ENCODE measurements at places on chromosomes 4 and X.

DNA sequence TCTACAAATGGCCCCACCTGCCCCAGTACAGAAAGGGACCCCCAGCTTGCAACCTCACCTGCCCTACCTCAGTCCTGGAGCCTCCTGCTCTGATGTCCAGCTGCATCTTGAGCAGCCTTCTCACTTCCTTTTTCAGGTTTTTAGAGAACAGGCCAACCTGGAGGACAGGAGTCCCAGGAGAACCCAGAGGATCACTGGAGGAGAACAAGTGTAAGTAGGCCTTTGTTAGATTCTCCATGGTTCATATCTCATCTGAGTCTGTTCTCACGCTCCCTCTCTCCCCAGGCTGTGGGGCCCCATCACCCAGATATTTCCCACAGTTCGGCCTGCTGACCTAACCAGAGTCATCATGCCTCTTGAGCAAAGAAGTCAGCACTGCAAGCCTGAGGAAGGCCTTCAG lies 3.6 kb downstream of the MAGEA11 start:
- DNase-seq = no peak

DNA sequence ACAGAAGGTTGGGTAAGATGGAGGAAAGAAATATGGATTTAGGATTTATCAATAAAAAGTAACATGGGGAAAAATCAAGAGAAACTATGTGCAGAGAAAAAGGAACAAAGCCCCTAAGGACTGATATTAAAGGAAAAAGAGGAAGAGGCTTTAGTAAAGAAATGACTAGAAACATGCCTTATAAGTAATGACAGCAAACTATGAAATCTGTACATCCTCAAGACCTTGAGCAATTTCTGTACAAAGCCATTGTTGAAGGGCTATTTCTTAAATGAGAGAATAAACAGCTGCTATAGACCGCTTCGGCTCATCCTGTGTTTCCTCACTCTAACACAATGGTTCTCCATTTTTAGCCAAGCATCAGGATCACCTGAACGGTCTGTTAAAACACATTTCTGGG lies 180.3 kb upstream of the ATOH1 start:
- no peak for DNase-seq

DNA sequence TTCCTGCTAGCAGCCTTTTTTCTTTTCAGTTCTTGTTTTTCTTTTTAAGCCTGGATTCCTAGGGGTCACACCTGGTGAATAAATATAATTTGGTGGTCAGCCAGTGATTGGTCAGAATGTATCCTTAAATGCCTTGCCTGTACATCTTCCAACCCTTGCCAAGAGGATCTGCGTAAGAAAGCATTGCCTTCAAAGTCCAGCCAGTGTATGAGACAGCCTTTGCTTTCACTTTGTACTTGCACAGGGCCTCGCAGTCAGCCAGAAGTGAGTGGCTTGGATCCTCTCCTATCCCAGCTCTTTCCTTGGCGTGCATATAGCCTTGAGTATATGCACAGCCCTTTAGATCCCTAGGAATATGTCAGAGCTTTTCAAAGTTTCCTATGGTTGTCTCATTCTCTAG lies 22.2 kb downstream of the KANTR start:
- DNase-seq = no peak

DNA sequence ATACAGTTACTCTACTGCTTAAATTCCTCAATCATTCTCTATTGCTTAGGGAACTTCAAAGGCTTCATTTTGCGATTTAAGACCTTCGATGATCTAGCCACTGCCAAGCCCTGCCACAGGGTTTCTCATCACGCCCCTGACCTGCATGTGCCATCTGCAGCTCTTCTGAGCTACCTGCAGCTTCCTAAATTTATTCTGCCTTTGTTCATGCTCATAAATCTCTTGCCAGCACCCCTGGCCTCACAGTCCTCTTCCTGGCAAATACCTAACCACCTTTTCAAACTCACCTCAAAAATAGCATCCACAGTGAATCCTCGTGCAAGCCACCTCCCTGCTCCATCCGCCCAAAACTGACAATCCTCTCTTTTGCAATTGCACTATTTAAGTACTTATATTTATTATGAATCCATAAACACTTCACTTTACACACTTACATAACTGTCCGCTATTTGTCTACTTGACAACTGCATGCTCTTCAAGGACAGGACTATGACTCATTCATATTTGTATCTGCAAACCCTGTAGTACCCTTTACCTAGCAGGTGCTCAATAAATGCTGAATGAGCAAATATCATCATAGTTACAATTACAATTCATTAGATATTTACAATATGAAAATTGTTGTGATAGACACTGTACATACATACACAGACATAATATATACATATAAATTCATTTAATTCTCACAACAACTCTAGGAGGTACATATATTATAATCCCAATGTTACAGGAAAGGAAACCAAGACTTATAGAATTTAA lies 280.0 kb upstream of the RASGEF1B start:
- DNase-seq = no peak

GRCh38 chr4:3877236-3877635 lies 111.1 kb downstream of the ADRA2C start:
- DNase-seq = no peak

All from HAP-1 (cell line).